ENCODE measurements at places on chromosomes 13 and 19.
A peak's percentile ranks its signal among the peaks of the same experiment; 100 is the strongest.

- peak; percentile 70 for DNase-seq
Observed at GRCh38 chr13:100588331-100589177, at the start of gene GGACT. TSS of gene GGACT (minus strand) at chr13:100588789. CDS start at chr13:100532591, 56,198 bp downstream.

- no peak for DNase-seq
Observed at GRCh38 chr19:2720777-2721569, at the start of gene DIRAS1. TSS of gene DIRAS1 (minus strand) at chr19:2721372. CDS start at chr19:2717806, 3,566 bp downstream.

- DNase-seq, result no peak
Observed at GRCh38 chr13:100610391-100611347, 22.1 kb upstream of the GGACT start.

GRCh38 chr19:56900573-56901097, 60.1 kb upstream of the PEG3 start:
- no peak for DNase-seq

DNA sequence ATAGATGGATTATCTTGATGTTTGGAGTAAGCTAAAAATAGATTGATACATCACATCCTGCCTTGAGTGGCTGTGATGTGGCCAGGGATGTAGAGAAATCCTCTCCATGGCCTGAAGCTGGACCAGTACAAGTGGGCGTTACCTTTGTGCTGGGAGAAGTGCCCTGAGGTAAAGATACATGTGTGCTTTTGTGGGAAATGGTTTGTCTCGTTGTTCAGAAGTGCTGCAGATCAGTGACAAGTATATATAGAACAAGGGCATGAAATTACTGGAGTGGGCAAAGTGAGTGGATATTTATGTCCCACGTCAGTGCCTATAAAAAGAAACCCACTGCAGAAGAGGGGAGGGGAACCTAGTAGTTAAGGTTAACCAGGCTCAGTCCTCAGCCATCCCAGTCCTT, 12.2 kb upstream of the ZNF304 start:
- no peak for DNase-seq

- DNase-seq, result no peak
Observed at GRCh38 chr19:19372656-19373416, 32.6 kb upstream of the GATAD2A start.

DNA sequence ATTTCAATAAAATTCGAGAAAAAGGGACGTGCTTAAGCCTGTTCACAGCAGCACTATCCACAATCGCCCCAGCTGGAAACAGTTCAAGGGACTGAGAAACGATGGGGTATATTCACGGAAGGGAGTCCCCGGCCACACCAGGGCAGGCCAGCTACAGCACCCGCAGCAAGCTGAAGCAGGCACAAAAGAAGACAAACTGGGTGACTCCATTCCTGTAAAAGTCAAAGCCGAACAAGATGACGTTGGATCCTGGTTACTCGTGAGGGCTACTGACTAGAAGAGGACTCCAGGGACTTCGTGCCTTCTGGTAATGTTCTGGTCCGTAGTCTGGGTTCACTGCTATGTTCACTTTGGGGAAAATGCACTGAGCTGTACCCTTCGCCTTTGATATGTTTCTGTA, 57.6 kb downstream of the COL4A1 start:
- no peak for DNase-seq

- no peak for DNase-seq
Observed at GRCh38 chr13:110661256-110661655, 44.7 kb downstream of the CARS2 start.

- no peak for DNase-seq
Observed at GRCh38 chr19:38210458-38210987, 13.5 kb downstream of the DPF1 start.

DNA sequence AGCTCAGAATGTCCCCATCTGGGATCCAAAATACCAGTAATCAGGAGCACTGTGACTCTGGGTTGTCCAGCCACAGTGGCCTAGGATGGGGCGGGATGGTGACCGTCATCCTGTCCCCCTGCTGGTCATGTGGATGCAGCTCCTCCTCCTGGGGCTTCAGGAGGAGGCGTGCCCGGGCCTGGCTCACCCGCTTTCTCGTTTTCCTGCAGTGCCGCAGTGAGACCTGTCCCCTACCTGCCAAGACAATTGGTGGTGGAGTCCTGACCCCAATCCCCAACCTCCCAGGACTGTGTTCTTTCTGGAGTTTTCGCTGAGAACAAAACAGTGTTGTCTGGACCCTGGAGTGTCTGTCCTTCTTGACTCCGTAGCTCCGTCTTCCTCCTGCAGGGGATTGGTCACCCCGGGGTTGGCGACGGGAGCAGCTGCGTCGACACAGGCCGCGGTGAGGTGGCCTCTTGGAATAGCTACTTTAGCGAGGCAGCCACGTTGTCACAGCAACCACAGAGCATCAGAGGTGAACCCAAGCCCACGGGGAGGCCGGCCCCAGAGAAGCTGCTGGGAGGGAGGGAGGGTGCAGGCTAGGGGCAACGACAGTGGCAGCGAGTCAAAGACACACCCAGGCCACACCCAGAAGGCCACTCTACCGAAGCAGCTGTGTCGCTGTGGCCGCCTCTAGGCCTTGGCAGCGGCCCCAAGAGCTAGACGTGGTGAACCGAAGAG, 10.2 kb upstream of the EMC10 start:
- no peak for DNase-seq

- DNase-seq, result no peak
Observed at GRCh38 chr19:46499692-46500091, 4.0 kb upstream of the PNMA8B start.

GRCh38 chr13:20206065-20206697, 13.4 kb upstream of the GJB2 start:
- DNase-seq, result no peak

DNA sequence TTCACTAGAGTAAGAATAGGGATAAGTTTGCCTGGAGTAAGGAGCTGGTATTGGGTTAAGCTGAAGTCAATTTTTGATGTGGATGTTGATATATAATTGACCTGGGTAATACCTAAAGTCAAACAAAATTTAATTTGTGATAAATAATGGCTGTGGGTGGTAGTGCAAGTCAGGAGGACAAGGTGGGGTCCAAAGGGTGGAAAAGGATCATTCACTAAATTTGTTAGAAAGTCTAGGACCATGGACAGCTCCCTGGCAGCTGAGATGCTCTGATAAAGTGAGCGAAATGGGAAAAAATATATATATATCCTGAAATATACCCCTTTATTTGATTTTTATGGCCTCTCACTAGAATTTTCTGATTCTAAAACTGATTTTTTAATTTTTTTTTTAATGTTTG, 463.5 kb downstream of the GPC6 start:
- DNase-seq, result no peak

- no peak for DNase-seq
Observed at GRCh38 chr13:99689955-99690354, 188.7 kb downstream of the TM9SF2 start.

- no peak for DNase-seq
Observed at GRCh38 chr19:21468791-21469190, 36.6 kb upstream of the ZNF429 start.

All from stimulated activated CD8-positive, alpha-beta memory T cell treated with anti-CD3 and anti-CD28 coated beads, Interleukin-2, amount 100 ng/mL, for 1 hour (primary cell).